Calu3 (cell line): ENCODE measurements at places on chromosomes 4 and X. TPM values are rescaled to one million over a fixed set of nuclear protein-coding genes. Genes with fewer than 3 reads are reported as not detected.

DNA sequence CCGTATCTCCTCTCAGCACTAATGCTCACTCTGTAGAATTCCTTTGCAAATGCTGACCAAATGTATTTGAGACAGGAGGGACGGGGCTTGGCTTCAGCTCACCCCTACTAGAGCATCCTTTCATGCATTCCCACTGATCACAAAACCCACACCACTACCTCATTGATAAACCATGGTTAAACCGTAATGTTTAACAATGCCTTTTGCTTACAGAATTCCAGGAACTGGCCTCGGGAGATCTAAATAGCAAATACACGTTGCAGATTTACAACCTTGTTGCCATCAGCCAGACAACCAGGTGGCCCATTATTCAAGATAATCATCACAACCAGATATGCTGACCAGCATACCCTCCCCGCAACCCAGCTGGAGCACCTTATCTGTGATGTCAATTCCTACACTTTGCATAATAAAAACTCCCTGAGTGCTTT lies 391.9 kb downstream of the KCTD8 start:
- no peak overlapping the region for H3K4me3 ChIP-seq
- H3K27me3 ChIP-seq = no peaks in the 10 kb centered on the region
- no peak overlapping the region for H3K27ac ChIP-seq
- no peaks in the 10 kb centered on the region for H3K4me1 ChIP-seq

- H3K27me3 ChIP-seq = no peaks in the 10 kb centered on the region
- no peaks in the 10 kb centered on the region for H3K36me3 ChIP-seq
- no peak overlapping the region for H3K27ac ChIP-seq
- H3K4me1 ChIP-seq = no peaks in the 10 kb centered on the region
These were observed 39.3 kb upstream of the RPL34 start for GRCh38 chr4:108581083-108581482.

DNA sequence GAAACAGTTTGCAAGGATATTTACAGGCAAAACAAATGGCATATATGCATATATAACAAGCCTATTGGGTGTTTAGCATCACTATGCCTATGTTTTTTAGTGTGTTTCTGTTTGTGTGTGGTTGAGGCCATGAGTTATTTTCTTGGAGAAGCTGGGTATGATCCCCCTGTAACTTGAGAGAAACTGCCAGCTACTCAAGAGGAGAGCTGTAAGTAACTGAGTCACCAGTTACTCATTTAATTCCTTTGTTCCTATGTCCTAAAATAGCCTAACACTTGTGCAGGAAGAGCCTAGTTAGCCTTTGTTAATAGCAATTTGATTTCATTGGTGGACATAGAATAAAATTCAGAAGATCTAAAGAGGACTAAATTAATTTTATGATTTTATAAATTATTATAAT lies 79.1 kb downstream of the PWWP3B start:
- no peaks in the 10 kb centered on the region for H3K27me3 ChIP-seq
- H3K27ac ChIP-seq = no peak overlapping the region
- no peaks in the 10 kb centered on the region for H3K36me3 ChIP-seq
- peaks cover 15% of the 10 kb centered on the region for H3K4me1 ChIP-seq
- H3K4me3 ChIP-seq = no peak overlapping the region
- no peak for DNase-seq

- no peaks in the 10 kb centered on the region for H3K4me1 ChIP-seq
- no peaks in the 10 kb centered on the region for H3K36me3 ChIP-seq
- H3K4me3 ChIP-seq = no peak overlapping the region
- no peaks in the 10 kb centered on the region for H3K27me3 ChIP-seq
- no peak for DNase-seq
- H3K27ac ChIP-seq = no peak overlapping the region
These were observed 18.5 kb downstream of the UVSSA start for GRCh38 chr4:1365271-1366178.

- H3K27ac ChIP-seq = peak overlapping the region; percentile 78
- peaks cover 11% of the 10 kb centered on the region for H3K4me1 ChIP-seq
- no peak for DNase-seq
These were observed 556.3 kb downstream of the PPARGC1A start for GRCh38 chr4:23333556-23333945.

DNA sequence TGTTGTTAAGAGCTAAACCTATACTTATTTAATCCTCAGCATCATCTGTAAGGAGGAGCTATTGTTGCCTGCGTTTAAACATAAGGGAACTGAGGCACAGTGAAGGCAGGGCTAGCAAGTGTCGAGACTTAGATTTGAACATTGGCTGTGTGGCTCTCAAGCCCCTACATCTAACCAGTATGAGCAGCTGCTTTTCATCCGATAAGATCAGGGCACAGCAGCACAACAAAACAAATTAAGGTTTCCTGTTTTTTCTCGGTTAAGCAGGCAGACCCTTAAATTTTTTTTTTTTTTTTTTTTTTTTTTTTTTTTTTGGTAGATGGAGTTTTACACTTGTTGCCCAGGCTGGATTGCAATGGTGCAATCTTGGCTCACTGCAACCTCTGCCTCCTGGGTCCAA lies 35.6 kb downstream of the RAB40A start:
- DNase-seq = no peak
- H3K27ac ChIP-seq = no peak overlapping the region
- no peaks in the 10 kb centered on the region for H3K36me3 ChIP-seq
- H3K4me3 ChIP-seq = no peak overlapping the region
- no peaks in the 10 kb centered on the region for H3K27me3 ChIP-seq
- H3K4me1 ChIP-seq = no peaks in the 10 kb centered on the region

- H3K27ac ChIP-seq = no peak overlapping the region
- no peaks in the 10 kb centered on the region for H3K27me3 ChIP-seq
- H3K4me3 ChIP-seq = no peak overlapping the region
- H3K36me3 ChIP-seq = no peaks in the 10 kb centered on the region
These were observed 58.6 kb downstream of the ELOVL6 start for GRCh38 chr4:110139815-110140214.

DNA sequence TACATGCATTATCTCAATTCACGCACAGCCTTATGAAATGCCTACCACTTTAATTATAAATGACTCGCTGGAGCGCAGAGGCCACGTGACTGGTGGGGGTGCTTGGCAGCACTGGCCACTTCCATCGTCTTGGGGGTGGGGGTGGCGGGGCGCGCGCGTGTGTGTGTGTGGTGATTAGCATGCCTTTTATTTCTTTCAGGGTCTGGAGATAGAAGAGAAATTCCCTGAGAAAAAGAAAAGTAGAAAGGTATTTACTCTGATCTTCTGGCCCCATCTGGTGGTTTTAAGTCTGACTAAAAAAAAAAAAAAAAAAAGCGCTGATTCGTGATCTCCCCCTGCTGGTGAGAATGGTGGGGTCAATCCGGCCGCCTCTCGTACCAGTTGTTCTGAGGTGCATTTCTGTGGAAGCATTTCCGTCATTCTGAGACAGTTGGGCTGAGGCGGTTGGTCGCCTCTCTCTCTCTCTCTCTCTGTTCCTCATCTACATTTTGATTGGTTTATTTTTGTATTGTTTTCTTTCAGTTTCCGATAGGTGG lies at the start of gene CCNB3:
Gene CCNB3, plus strand, starts transcription at position 402 of the 536 bp plus-strand sequence. CDS start 80,399 bp downstream, outside the sequence.
- H3K27ac ChIP-seq = peak within 1 kb of the TSS; percentile 80
- peak within 1 kb of the TSS; percentile 58 for H3K4me3 ChIP-seq
- peaks cover 23% of the 10 kb centered on the region for H3K4me1 ChIP-seq
- no peaks in the 10 kb centered on the region for H3K27me3 ChIP-seq

- H3K36me3 ChIP-seq = no peaks in the 10 kb centered on the region
- no peaks in the 10 kb centered on the region for H3K27me3 ChIP-seq
- DNase-seq = no peak
- no peak overlapping the region for H3K4me3 ChIP-seq
- no peaks in the 10 kb centered on the region for H3K4me1 ChIP-seq
These were observed 102.1 kb downstream of the ANOS1 start for GRCh38 chrX:8629871-8630270.

GRCh38 chr4:113869743-113870375 lies 108.3 kb upstream of the CAMK2D start:
- DNase-seq = no peak
- H3K27me3 ChIP-seq = no peaks in the 10 kb centered on the region
- no peaks in the 10 kb centered on the region for H3K36me3 ChIP-seq
- no peak overlapping the region for H3K27ac ChIP-seq

DNA sequence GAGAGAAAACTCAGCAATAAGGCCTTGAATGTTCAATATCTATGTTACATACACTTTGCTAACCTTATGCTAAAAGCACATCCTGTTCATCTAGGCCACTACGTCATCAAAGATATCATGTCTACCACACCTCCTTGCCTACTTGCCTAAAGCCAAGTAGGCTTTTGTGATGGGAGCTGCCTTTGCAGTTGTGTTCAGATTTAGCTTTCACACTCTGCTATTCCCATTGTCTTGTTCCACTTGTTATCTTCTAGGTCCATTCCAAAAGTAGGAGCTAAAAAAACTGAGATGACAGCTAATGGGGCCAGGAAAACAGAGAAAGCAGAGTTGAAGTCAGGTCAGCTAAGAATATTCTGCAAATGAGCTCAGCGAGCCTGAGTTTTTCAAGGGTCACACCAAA lies 153.6 kb upstream of the EDNRA start:
- no peak for DNase-seq
- no peak overlapping the region for H3K27ac ChIP-seq
- H3K27me3 ChIP-seq = no peaks in the 10 kb centered on the region

Gene GRID2
- total RNA-seq = not detected in 2 replicates

Gene NONO
- total RNA-seq = 520 and 576 TPM in 2 replicates

Gene APLN
- total RNA-seq = 0.35 TPM in 1 of 2 replicates, not detected in the other

Gene P2RY4
- 0.32 TPM in 1 of 2 replicates, not detected in the other for total RNA-seq

Gene PWWP3B
- total RNA-seq = not detected in 2 replicates

Gene BEX1
- total RNA-seq = 9.2 and 12.9 TPM in 2 replicates

Gene PPP2R2C
- total RNA-seq = 9.4 and 9.8 TPM in 2 replicates

Gene USP51
- 1.2 and 1.5 TPM in 2 replicates for total RNA-seq

Gene SH3D19
- total RNA-seq = 15.5 and 16.8 TPM in 2 replicates
